ENCODE measurements at places on chromosomes 16 and 17. TPM values are rescaled to one million over a fixed set of nuclear protein-coding genes. Genes with fewer than 3 reads are reported as not detected.

OTOP2 gene
- not detected for total RNA-seq

ACBD4 gene
- 6.2 TPM for total RNA-seq

OR3A3 gene
- total RNA-seq: not detected

MARVELD3 gene
- not detected for total RNA-seq

NME3 gene
- 55.9 TPM for total RNA-seq

SCARF1 gene
- total RNA-seq: 0.36 TPM

CIITA gene
- total RNA-seq: 0.16 TPM

PRKAR1A gene
- total RNA-seq: 127 TPM

SRCIN1 gene
- total RNA-seq: 2.4 TPM

SULT1A1 gene
- total RNA-seq: 4.8 TPM

OR2C1 gene
- total RNA-seq: not detected

HP gene
- 0.51 TPM for total RNA-seq

EXOC3L1 gene
- total RNA-seq: 0.27 TPM

RNF43 gene
- total RNA-seq: 0.38 TPM

VMP1 gene
- 257 TPM for total RNA-seq

EVPL gene
- total RNA-seq: 20.9 TPM

Data from A549 treated with ZK216348 at 1 μM for 4 hours (cell line).